Activated CD8-positive, alpha-beta T cell treated with anti-CD3 and anti-CD28 coated beads, Interleukin-2, amount 10 ng/mL, durations not matched to agents 7 days and 5 days (primary cell): ENCODE measurements at places on chromosomes 3 and 15. TPM values are rescaled to one million over a fixed set of nuclear protein-coding genes. Genes with fewer than 3 reads are reported as not detected.

DNA sequence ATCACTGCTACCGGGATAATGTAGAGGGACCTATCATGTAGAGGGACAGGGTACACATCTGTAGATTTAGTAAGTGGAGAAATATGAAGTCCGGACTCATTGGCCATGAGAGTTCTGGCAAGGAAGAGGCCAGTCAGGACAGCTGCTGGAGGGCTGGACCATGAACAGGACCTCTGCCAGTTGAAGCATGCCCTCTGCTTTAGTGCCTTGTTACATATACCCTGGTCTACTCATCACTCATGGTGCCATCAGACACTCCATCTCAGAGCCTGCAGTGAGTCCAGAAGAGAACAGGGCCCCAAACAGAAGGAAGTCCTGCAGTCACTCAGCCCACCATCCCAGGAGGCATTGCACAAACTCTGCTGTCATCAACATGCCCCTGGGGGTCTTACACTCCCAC lies 54.7 kb upstream of the CA12 start:
- peaks cover 27% of the 10 kb centered on the region for H3K4me1 ChIP-seq
- no peaks in the 10 kb centered on the region for H3K27me3 ChIP-seq
- H3K4me3 ChIP-seq = no peak overlapping the region
- peak overlapping the region; percentile 94 for H3K27ac ChIP-seq
- DNase-seq = no peak

DNA sequence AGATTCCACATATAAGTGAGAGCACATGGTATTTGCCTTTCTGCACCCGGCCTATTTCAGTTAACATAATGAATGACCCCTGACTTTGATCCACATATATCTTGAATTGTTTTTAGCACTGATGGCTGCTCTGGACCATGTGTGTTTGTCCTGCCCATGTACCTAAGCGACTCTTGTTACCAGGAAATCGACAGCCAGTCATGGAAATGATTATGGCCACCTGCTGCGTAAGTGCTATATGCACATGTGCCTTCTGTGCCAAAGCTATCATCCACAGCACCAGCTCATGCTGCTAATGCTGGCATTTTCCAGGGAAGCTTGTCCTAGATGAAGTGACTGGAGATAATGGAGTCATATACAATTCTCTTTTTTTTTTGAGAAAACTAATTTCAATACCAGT lies 103.7 kb downstream of the PEX5L start:
- no peak for DNase-seq
- H3K27ac ChIP-seq = no peak overlapping the region
- H3K27me3 ChIP-seq = peaks cover 13% of the 10 kb centered on the region
- H3K4me3 ChIP-seq = no peak overlapping the region
- no peaks in the 10 kb centered on the region for H3K36me3 ChIP-seq

- DNase-seq = no peak
- peaks cover 5% of the 10 kb centered on the region for H3K4me1 ChIP-seq
- no peak overlapping the region for H3K27ac ChIP-seq
- no peaks in the 10 kb centered on the region for H3K36me3 ChIP-seq
- peaks cover 32% of the 10 kb centered on the region for H3K27me3 ChIP-seq
These were observed 61.4 kb upstream of the POLG start for GRCh38 chr15:89395996-89396395.

- H3K27me3 ChIP-seq = no peaks in the 10 kb centered on the region
- no peak overlapping the region for H3K4me3 ChIP-seq
- no peaks in the 10 kb centered on the region for H3K36me3 ChIP-seq
- no peak overlapping the region for H3K27ac ChIP-seq
- no peak for DNase-seq
These were observed 65.9 kb downstream of the THSD4 start for GRCh38 chr15:71180986-71181853.

DNA sequence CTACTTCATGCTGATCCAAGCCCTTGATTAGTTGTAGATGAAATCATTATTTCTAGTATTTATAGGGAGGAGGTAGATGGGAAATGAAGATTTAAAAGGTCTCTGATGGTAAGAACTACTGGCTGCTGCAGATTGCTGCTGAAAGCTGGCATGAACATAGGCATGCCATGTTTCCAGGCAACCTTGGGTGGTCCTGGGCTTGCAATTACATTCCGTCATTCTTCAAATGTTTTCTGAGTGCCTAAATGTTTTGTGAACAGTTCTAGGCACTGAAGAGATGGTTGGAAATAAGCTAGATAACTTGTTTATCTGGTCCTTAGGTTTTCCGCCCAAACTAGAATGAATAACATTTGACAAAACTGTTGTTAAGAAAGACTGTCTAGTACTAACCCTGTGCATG lies 95.8 kb downstream of the KCNAB1 start:
- no peak overlapping the region for H3K4me3 ChIP-seq
- H3K4me1 ChIP-seq = no peaks in the 10 kb centered on the region
- peaks cover 13% of the 10 kb centered on the region for H3K27me3 ChIP-seq
- no peak for DNase-seq
- H3K36me3 ChIP-seq = no peaks in the 10 kb centered on the region

DNA sequence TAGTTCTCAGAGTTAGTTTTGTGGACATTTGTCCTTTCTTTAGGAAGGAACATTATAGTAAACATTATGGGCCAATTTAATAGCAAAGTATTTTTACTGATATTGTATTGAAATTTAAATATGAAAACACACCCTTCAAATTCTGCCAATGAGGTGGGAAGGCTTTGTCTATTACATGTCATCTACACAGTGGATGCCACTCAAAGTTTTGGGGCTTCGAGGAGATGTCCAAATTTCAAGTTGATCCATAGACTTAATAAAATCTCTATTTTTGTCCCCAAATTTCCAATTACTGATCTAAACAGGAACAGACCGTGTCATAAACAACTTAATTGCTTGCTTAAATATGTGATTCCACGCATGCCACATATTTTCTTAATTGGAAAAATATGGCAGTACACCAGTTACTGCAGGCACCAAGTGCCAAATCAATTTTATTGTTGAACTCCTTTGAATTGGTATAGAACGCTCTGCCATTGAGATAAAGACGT lies 1.7 kb downstream of the SHOX2 start:
- no peak overlapping the region for H3K4me3 ChIP-seq
- peaks cover 3% of the 10 kb centered on the region for H3K36me3 ChIP-seq
- H3K27ac ChIP-seq = no peak overlapping the region

- peaks cover 12% of the 10 kb centered on the region for H3K4me1 ChIP-seq
- no peak overlapping the region for H3K27ac ChIP-seq
- no peak for DNase-seq
- no peak overlapping the region for H3K4me3 ChIP-seq
- H3K27me3 ChIP-seq = peaks cover 2% of the 10 kb centered on the region
These were observed 39.4 kb upstream of the SMAD3 start for GRCh38 chr15:67025719-67026609.

GRCh38 chr3:167125612-167126407 lies 254.3 kb downstream of the ZBBX start:
- H3K36me3 ChIP-seq = no peaks in the 10 kb centered on the region
- no peaks in the 10 kb centered on the region for H3K4me1 ChIP-seq
- H3K27ac ChIP-seq = no peak overlapping the region
- H3K27me3 ChIP-seq = no peaks in the 10 kb centered on the region
- no peak overlapping the region for H3K4me3 ChIP-seq
- no peak for DNase-seq

- H3K27ac ChIP-seq = peak overlapping the region; percentile 63
- H3K27me3 ChIP-seq = peaks cover 87% of the 10 kb centered on the region
- H3K4me1 ChIP-seq = peaks cover 8% of the 10 kb centered on the region
- DNase-seq = no peak
- peak overlapping the region; percentile 48 for H3K4me3 ChIP-seq
- peaks cover 29% of the 10 kb centered on the region for H3K36me3 ChIP-seq
These were observed 12.0 kb downstream of the SOX2 start for GRCh38 chr3:181723625-181724191.

DNA sequence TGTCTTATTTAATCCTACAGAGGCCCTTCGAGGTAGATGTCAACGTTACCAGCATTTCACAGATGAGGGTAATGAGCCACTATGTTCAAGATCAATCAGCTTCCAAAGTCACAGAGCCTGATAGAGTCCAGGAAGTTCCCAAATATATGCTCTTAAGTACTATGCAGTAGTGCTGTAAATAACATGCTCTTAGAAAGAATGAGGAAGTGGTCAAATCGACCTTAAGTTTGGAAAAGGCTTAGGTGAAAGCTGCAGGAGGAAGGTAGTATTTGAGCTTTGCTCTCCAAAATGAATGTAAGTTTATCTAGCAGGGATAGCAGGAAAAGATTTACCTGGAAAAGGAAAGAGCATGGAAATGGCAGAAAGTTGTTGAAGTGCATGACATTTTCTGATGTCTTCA lies 234.0 kb downstream of the RBMS3 start:
- no peak overlapping the region for H3K4me3 ChIP-seq
- H3K27ac ChIP-seq = no peak overlapping the region
- peaks cover 2% of the 10 kb centered on the region for H3K27me3 ChIP-seq
- DNase-seq = no peak
- no peaks in the 10 kb centered on the region for H3K36me3 ChIP-seq

GRCh38 chr3:68986496-68987208 lies 26.8 kb downstream of the EOGT start:
- no peaks in the 10 kb centered on the region for H3K4me1 ChIP-seq
- no peak overlapping the region for H3K27ac ChIP-seq
- H3K27me3 ChIP-seq = no peaks in the 10 kb centered on the region
- DNase-seq = no peak

GRCh38 chr3:188946351-188947240 lies 225.2 kb upstream of the TPRG1 start:
- H3K36me3 ChIP-seq = no peaks in the 10 kb centered on the region
- no peak overlapping the region for H3K4me3 ChIP-seq
- DNase-seq = no peak
- H3K27me3 ChIP-seq = peaks cover 3% of the 10 kb centered on the region

GRCh38 chr3:11717768-11718636 lies 74.3 kb upstream of the VGLL4 start:
- peaks cover 25% of the 10 kb centered on the region for H3K27me3 ChIP-seq
- H3K27ac ChIP-seq = peak overlapping the region; percentile 82
- peak overlapping the region; percentile 80 for H3K4me3 ChIP-seq
- no peaks in the 10 kb centered on the region for H3K36me3 ChIP-seq
- peaks cover 21% of the 10 kb centered on the region for H3K4me1 ChIP-seq
- DNase-seq = no peak

DNA sequence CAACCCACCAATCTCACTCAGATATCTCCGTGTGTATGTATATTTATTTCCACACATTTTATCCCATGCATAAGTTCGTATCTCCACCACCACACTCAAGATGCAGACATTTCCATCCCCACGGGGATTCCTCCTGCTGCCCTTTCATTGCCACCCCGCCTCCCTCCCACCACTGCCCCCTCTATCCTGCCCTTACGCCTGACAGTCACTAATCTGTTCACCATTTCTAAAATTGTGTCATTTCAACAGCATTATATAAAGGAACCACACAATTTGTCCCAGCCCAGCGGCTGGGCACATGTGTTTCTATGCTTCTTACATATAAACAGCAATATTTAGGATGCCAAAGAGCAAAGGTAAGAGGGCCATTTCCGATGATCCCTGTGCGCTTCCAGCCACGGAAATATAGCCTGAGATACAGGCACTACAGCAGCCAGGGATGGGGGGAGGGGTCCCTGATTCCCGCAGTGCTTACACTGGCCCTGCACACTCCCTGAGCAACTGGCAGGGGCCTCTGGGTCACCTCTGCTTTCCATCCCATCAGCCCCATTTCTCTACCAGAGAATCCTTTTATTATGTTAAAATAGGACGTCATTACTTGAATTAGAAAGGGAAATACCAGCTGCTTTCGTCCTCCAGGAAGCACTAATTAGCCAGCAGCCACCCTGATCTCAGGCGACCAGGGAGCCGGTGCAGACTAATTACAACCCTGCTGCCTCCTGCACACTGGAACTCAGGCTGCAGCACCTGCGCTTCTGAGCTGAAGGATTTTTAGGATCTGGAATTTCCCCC lies 372.0 kb upstream of the ATP10A start:
- H3K4me1 ChIP-seq = no peaks in the 10 kb centered on the region
- no peaks in the 10 kb centered on the region for H3K27me3 ChIP-seq
- no peaks in the 10 kb centered on the region for H3K36me3 ChIP-seq
- no peak overlapping the region for H3K27ac ChIP-seq

DNA sequence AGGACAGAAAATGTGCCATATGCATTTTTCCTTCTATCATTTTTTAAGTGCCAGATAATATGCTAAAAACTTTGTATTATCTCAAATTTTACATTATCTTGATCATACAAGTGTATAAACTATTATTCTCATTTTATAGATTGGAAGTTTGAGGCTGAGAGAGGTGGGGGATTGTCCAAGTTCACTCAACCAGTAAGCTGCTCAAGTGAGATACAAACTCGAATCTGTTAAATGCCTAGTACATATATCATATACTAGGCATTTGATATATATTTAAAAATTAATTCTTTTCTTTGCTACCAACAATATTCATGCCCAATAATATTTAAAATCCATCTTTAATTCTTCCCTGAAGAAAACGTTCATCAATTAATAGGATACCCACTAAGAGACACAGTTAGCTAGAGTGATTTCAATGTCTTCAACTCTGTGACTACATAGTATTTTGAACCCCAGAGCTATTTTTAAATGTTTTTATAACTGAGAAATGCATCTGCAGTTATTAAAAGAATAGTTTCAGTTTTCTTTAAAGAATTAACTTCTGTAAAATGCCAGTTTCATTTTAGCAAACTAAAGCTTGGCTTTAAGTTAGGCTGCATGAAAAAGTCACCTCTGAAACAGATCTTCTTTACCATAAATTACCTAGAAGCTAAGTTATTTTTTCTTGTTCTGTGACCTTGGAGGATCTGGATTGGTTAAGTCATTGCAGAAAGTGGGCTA lies 40.4 kb downstream of the IQCB1 start:
- peaks cover 2% of the 10 kb centered on the region for H3K4me1 ChIP-seq
- no peak overlapping the region for H3K27ac ChIP-seq
- H3K27me3 ChIP-seq = no peaks in the 10 kb centered on the region
- H3K4me3 ChIP-seq = no peak overlapping the region
- DNase-seq = no peak
- peaks cover 34% of the 10 kb centered on the region for H3K36me3 ChIP-seq

GRCh38 chr3:189967254-189967865 lies 153.3 kb downstream of the P3H2 start:
- no peak overlapping the region for H3K4me3 ChIP-seq
- H3K4me1 ChIP-seq = no peaks in the 10 kb centered on the region
- H3K36me3 ChIP-seq = no peaks in the 10 kb centered on the region
- peak; percentile 31 for DNase-seq

DNA sequence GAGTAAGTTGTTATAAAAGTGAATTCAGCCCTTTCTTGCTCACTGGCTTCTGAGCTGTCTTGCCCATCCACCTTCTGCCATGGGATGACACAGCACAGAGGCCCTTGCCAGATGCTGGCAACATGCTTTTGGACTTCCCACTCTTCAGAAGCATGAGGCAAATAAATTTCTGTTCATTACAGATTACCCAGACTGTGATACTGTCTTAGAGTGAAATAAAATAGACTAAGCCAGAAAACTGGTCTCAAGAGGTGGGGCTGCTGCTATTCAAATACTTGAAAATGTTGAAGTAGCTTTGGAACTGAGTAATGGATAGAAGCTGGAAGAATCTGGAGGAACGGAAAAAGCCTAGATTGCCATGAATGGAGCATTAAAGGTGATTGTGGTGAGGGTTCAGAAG lies 170.4 kb downstream of the ZMAT3 start:
- no peak overlapping the region for H3K27ac ChIP-seq
- no peak for DNase-seq
- H3K4me3 ChIP-seq = no peak overlapping the region
- H3K4me1 ChIP-seq = no peaks in the 10 kb centered on the region
- no peaks in the 10 kb centered on the region for H3K36me3 ChIP-seq
- H3K27me3 ChIP-seq = no peaks in the 10 kb centered on the region

The RHOV gene
- not detected for total RNA-seq

The GP5 gene
- 1.4 TPM for total RNA-seq

The AP4E1 gene
- total RNA-seq = 20.0 TPM

The LRRK1 gene
- total RNA-seq = 0.66 TPM

The RAB6B gene
- 0.68 TPM for total RNA-seq

The RLBP1 gene
- total RNA-seq = not detected

The MITF gene
- not detected for total RNA-seq

The FOXB1 gene
- 0.50 TPM for total RNA-seq

The HHATL gene
- not detected for total RNA-seq

The ACTC1 gene
- total RNA-seq = not detected

The ADPGK gene
- 69.3 TPM for total RNA-seq
